ENCODE measurements at places on chromosomes 6 and 20.

GRCh38 chr20:47350181-47350550 is 6.3 kb downstream of the ZMYND8 start:
- no peak for DNase-seq

DNA sequence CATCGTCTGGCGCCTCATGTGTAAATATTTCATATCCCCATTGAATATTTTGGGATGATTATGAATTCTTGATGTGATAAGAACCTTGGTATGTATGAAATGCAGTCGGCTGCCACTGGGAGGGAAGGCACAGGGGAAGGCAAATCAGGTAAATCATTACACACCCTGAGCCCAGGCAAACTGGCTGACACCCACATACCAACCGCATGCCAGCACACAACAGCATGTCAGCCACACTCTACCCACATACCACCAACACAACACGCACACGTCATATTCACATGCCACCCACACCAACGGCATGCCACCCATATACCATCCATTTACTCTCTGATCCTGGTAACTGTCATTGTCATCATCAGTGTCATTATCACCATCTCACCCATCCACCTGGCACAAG is 28.3 kb upstream of the MDGA1 start:
- no peak for DNase-seq

DNA sequence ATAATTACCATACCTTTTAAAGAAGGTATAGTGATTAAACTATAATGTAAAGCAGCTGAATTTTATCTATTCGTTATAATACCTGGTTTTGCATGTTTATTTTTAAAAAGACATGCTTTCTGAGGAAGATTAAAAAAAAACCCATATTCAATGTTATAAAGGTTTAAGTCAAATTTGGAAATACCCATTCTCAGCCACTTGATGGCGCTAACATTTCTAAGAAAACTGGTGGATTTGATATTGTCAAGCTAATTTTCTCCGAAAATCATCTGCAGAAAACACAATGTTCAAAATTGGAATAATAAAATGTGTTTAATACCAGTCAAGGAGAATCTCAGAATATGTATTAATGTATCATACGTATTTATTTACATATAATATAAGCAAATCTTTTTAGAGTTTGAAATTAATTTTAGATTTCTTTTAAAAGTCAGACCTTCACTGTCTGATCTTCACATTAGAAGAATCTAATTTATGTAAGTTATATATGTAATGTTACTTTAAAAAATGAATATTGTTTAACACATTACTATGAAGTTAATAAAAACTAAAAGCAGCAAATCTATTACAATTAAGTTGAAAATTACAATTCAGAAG is 35.0 kb downstream of the SHPRH start:
- no peak for DNase-seq

GRCh38 chr20:47173596-47174216 is 182.8 kb downstream of the ZMYND8 start:
- DNase-seq = no peak

- DNase-seq = no peak
Measured at GRCh38 chr6:21496706-21497105, 96.8 kb upstream of the SOX4 start.

- peak; percentile 51 for DNase-seq
Measured at GRCh38 chr6:37547564-37548061, 47.9 kb upstream of the CCDC167 start.

GRCh38 chr6:64732888-64733287 is 974.1 kb downstream of the EYS start:
- no peak for DNase-seq

DNA sequence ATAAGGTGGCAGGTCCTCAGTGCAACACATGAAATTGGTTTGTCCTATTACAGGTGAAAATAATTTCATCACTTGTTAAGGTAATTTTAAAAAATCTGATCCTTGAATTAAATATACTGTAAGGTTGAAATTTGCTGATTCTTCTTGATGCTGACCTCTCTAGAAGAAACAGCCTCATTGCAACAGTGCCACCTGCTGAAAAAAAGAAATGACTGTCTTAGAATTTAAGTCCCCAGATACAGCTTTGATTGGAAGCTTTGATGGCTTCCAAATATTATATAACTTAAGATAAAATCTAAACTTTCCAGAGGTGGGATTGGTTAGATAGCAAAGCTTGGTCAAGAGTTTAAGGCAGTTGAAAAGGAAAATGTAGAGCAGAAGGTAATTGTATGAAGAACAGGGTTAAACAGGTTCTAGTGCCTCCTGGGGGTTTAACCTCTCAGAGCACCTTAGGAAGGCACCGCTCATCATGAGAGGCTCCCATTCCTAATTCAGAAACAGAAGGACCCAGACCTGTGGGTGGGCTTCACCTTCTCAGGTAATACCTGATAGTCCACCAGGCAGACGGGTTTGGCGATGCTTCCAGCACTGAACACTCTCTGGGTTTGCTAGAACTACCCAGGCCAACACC is 401.0 kb downstream of the PAX1 start:
- DNase-seq = no peak

- DNase-seq = no peak
Measured at GRCh38 chr20:34534391-34535165, 18.4 kb downstream of the DYNLRB1 start.

Measured in naive B cell (primary cell).